ENCODE measurements at places on chromosomes 2 and 18. TPM values are rescaled to one million over a fixed set of nuclear protein-coding genes. Genes with fewer than 3 reads are reported as not detected.

- peak; percentile 21 for DNase-seq
Observed at GRCh38 chr2:136116151-136116812, 1.7 kb downstream of the CXCR4 start.

DNA sequence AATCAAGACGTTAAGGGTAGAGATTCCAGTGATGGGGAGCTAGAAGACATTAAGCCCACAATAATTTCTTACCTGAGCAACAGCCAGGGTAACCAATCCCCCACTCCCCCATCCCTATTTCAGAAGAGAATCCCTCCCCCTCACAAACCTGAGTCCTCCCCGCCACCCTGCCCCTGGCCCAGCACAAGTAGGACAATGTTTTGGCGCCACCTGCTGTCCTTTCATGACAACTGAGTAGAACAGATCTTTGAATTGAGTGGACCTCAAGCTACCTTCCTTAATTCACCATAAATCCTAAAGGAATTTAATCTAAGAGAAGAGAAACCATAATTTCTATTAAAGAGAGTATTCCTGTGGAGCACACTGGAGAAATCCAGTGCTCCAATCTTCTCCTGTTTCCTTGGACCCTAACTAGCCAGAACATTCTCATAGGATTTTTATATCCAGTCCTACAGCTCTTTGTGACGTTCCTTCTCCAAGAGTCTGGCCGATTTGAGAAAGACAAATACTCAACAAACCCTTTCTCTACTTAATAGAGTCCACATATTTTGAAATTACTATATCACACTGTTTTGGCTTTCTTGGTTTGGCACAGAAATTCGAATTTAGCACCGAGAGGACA lies 41.1 kb downstream of the NHEJ1 start:
- peak; percentile 24 for DNase-seq

- no peak for DNase-seq
Observed at GRCh38 chr2:38123911-38124310, 48.0 kb upstream of the CYP1B1 start.

DNA sequence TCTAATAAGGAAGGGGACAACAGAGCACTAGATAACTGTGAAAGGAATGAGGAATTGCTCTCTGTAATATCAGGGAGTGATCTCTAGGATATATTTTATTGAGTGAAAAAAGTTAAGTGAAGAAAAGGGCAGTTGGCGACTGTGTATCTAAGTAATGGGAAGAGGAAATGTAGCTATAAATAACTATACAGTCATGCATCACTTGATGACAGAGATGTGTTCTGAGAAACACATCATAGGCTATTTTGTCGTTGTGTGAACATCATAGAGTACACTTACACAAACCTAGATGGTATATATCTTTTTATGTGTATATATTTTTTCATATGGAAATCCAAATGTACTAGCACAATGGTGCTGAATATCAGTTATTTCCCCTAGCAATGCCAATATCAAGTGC lies 329.3 kb downstream of the TXNL1 start:
- DNase-seq, result no peak

- no peak for DNase-seq
Observed at GRCh38 chr2:217847115-217847514, 155.7 kb downstream of the TNS1 start.

GRCh38 chr2:19871836-19872235 lies 29.9 kb downstream of the TTC32 start:
- DNase-seq, result no peak

- no peak for DNase-seq
Observed at GRCh38 chr2:88866756-88867155, 175.3 kb downstream of the RPIA start.

GRCh38 chr18:65610939-65611338 lies 139.9 kb upstream of the CDH7 start:
- no peak for DNase-seq

DNA sequence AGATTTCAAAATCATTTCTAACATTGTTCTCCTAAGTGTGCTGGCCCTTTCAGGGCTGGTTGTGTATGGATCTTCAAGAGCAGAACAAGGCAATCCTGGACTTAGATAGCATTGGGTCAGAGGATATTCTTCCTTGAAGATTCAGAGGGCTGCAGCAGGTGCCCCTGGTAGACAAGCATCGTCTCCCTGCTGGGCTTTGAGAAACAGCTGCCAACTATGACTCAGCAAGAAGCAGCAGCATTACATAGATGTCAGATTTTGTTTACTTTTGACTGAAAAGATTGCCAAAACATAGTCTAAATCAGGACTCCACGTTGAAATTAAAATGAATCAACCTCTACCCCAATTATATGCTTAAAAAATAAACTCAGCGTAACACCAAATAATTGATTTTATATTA lies 618.8 kb downstream of the SOCS6 start:
- peak; percentile 40 for DNase-seq

GRCh38 chr2:70003093-70003830 lies 41.8 kb upstream of the ASPRV1 start:
- DNase-seq, result no peak

- DNase-seq, result no peak
Observed at GRCh38 chr2:208783184-208783583, 376.6 kb downstream of the PTH2R start.

DNA sequence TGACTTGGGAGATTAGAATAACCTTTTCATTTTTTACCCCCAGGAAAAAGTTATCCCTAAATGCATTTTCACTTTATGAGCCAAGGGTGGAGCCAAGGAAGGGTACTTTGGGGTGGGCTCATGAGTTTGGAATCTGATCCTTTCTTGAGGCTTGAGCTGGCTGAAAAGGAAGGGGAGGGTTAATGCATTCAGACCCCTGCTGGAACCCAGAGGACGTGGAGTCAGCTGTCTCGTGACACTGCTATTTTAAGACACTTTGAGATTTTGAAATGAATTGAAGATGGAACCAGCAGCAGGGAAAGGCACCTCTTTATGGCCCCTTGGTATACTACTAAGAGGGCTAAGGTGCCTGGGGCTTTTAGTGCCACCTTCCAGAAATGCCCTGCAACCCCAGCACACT lies 90.4 kb downstream of the MARCHF4 start:
- DNase-seq, result no peak

GRCh38 chr2:241775223-241776177 lies 1.1 kb upstream of the GAL3ST2 start:
- peak; percentile 33 for DNase-seq

DNA sequence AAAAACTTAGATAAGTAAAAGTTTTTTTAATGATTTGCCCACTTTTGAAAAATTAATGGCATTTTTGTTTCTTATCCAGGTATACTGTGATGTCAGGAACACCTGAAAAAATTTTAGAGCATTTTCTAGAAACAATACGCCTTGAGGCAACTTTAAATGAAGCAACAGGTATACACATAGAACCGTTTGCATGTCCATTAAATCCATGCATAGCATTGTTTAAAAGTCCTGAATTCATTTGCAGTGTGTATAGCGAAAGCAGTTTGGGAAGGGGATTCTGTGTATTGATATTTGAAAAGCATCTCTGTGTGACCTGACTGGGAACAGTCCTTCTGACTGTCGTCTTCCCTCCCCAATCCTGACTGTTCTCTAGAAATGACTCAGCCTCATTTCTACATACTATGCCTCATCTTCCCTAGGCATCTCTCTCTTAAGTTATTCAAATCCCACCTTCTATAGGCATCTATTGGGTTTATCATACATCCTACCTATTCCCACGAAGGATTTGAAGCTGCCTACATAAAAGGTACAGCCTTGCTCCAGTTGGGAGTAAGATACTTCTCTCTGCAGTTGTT lies 79.2 kb upstream of the MAP3K20 start:
- no peak for DNase-seq

GRCh38 chr2:9508931-9509330 lies 34.6 kb downstream of the IAH1 start:
- DNase-seq, result no peak

DNA sequence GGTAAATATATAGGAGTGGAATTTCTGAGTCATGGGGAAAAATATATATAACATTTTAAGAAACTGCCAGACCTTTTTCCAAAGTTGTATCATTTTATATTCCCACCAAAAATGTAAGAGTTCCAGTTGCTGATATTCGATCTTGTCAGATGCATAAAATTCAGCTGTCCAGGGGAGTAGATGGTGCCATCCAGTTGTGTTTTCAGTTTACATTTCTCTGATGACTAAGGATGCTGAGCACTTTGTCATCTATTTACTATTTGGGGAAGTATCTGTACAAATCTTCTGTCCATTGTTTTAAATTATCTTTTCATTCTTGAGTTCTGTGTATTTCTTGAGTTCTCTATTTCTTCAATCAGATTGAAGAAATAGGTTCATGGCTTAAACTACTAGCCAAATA lies 126.1 kb downstream of the RTN4 start:
- no peak for DNase-seq

CD207 gene
- total RNA-seq, result not detected

REG3A gene
- total RNA-seq, result not detected

OSR1 gene
- total RNA-seq, result not detected

MC2R gene
- not detected for total RNA-seq

KIF3C gene
- 9.5 TPM for total RNA-seq

OTX1 gene
- total RNA-seq, result not detected

MC4R gene
- not detected for total RNA-seq

GREB1 gene
- 3.1 TPM for total RNA-seq

EVX2 gene
- not detected for total RNA-seq
